ENCODE measurements at places on chromosomes 5 and 9.

GRCh38 chr5:72468606-72469005, 38.6 kb downstream of the ZNF366 start:
- no peak for DNase-seq

- DNase-seq: no peak
These were observed 206.5 kb downstream of the GADD45G start for GRCh38 chr9:89811356-89811755.

DNA sequence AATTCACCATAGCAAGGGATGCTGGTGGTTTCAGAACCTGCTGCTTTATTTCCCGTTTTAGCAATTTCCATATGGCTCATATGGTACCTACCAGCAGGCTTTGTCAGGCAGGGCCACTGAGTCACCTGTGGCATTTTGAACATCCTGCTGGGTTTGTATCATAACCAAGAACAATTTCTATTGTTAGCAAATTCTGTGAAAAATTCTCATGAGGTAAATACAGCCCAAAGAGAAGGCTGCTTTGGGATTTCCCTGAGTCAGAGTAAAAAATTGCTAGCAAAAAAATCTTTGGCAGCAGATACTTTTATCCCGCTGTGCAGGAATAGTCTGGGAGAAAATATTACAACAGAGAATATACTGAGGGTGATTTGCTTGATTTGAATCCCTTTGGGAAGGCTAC, 52.7 kb downstream of the PRR16 start:
- no peak for DNase-seq

DNA sequence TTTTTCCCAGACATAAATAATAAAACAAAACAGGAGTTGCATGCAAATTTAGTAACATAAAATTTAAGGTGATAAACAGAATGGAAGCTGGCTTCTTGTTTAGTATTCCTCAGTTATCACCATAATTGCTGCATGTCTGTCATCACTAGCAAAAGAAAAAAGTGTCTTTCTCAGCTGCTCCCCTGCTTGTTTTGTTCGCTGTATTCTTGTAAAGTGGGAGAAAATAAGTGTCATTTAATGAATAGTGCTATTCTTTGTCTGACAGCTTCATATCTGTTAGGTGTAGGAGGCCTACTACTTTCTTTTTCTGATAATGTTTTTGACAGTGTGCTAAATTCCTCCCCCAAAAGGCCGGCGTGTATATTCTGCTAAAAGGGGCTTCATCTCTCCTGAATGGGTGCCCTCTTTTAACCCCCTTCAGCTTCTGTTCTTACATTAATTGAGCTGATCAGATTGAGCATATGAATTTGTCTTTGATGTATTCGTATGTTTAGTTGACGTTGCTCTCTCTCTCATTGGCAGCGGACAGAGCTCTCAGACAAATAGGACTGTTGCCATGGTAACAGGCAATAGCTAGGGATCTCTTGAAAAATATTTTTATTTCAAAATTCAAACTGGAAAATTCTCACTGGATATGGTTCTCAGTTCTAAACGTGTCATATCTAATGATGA, 303.8 kb downstream of the KIAA0825 start:
- DNase-seq: no peak

GRCh38 chr5:150648294-150649107, 8.0 kb downstream of the SYNPO start:
- DNase-seq: no peak

DNA sequence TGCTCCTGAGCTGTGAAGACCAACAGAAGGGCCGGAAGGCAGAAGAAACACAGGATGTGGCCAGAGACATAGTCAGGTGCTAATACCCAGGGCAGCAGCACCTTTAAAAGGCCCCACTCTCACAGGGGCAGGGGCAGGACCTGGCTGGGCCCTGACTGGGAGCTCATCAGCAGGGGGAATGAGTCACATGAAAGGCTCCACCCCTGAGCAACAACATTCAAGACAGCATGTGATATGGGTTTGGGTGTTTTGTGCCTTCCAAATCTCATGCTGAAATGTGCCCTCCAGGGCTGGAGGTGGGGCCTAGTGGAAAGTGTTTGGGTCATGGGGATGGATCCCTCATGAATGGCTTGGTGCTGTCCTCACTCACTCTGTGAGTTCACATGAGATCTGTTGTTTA, 181.7 kb downstream of the ERCC6L2 start:
- no peak for DNase-seq

DNA sequence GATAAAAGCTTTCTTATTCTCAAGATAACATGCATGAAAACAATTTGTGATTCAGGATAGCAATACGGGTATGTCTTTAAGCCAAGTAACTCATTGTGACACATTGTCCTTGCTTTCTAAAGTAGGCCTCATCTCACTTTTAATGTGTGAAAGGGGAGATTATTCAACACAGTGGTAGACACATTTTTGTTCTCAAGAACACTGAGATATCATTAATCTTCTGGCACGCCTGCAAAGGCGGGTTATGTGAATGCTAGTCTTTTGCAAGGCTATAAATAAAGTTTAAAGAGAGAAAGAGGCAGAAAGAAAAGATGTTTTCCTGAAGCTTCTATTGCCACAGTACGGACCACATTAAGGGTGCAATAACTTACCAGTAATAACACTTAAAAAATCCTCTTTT, 181.8 kb upstream of the MEF2C start:
- no peak for DNase-seq

- DNase-seq: no peak
These were observed 33.4 kb upstream of the NCS1 start for GRCh38 chr9:130138791-130139190.

GRCh38 chr5:96509721-96510350, 76.8 kb upstream of the PCSK1 start:
- DNase-seq: no peak

DNA sequence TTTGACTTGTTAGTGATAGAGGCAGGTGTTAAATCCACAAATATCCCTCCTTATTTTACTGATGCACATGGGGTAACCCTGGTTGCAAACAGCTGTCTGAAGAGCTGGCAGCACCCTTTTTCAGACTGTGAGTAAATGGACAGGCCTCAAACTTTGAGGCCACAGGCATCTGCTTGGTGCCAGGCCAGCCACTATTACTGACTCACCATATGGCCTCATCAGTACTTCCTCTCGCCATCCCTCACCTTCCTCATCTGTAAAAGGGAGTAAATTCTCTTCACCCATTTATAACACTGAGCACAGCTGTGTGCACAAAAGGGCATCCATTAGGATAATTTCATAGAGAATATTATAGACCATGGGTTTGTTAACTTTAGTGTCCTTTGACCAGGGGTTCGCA, 11.9 kb upstream of the TNIP1 start:
- no peak for DNase-seq

DNA sequence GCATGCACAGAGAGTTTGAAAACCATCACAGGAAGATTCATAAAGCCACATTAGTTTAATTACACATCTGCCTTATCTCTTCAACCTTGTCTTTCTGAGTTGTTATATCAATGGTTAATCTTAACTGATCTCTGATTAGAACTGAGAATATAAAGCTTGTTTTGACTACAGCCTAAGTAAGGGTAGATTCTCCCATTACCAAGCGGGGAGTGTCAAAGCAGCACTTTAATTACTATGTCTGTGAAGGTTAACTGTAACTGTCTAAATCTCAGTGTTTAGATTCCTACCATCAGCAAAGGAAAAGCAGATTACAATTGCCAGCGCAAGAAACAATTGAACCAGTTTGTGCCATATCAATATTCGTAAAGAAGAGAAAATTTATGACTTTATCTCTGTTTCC, 348.7 kb downstream of the CDH12 start:
- no peak for DNase-seq

DNA sequence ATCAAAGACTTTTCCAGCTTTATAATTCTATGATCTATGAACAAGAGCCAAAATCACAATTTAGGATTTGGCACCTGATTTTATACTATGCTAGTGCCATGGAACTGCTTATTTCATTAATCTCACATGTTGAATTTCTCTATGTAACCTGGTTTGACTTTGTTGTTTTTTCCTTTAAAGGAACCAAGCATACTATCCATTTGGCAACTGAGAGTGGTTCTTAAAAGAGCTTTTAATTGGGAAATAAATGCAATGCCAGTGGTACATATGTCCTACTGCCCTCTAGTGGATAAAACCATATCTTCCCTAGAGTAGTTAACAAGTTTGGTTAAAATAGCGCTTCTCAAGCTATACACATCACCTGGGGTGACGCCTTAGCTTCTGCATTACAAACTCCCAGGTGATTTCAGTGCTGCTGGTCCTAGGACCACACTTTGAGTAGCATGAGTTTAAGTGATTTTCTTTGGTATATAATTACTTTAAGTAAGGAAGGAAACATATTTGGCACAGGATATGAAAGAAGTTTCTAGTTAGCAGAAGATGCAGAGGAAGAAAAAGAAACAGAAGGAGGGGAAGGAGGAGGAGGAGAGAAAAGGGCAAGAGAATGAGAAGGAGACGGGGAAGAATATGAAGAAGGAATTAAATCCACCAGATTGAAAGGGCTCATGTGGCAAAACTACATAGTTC, 56.8 kb downstream of the FGF10 start:
- no peak for DNase-seq

DNA sequence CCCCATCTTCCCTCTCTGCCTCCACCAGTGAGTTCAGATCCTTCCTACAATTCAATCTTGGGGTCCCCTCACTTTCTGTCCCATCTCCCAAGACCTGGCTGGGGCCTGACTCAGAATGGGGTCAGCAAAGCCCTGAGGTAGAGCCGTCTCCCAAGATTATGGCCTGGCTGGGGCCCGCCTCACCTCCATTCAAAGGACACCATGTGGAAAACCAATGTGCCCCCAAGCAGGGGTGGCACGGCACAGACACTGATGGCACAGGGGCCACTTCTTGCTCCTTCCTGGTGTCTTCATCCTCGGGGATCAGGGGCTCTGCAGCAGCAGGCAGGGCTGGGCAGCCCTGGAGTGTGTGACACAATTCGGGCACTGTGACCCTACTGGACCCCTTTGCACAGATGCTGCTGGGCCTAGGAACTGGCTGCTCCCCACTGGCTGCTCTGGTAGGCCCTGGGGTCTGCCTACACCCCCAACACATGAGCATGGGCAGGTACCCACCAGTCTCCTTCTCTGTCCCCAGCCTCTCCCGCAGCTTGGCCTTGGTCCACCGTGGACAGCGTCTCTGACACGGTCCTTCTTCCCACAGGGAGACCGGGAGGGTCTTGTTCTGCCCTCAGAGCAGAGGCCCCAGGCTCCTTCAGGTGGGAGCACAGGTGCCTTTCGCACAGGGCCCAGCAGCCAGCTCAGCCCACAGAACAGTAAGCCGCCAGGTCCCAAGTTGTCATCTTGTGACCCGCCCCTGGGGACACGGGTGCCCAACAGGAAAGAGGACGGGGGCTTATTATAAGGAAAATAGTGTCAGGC, 89.5 kb downstream of the ADAMTS2 start:
- no peak for DNase-seq

- DNase-seq: no peak
These were observed 69.4 kb downstream of the KLHL3 start for GRCh38 chr5:137666461-137666850.

DNA sequence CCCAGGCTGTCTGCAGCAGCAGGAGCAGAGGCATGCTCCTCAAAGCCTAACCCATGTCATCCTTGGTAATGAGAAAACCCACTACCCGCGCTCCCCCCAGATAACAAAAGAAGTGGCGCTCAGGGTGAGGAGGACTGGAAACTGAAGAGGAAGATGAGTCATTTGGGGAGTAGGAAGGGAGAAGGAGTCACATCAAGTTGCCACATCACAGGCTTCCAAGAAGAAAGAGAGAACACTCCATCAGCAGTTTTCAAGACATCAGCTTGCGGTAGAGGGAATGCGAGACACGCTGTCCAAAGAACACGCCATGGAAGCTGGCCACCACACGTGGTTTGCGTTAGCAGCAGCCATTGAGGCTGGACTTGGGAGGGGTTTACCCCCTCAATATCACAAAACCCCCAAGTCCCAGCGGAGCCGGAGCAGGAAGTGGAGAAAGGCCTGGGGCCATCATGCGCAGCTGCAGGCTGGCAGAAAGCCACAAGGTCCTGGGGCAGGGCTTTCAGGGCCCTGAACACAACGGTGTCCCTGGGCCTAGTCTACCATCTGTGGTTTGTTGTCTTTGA, 41.5 kb downstream of the SH3PXD2B start:
- DNase-seq: peak; percentile 7

DNA sequence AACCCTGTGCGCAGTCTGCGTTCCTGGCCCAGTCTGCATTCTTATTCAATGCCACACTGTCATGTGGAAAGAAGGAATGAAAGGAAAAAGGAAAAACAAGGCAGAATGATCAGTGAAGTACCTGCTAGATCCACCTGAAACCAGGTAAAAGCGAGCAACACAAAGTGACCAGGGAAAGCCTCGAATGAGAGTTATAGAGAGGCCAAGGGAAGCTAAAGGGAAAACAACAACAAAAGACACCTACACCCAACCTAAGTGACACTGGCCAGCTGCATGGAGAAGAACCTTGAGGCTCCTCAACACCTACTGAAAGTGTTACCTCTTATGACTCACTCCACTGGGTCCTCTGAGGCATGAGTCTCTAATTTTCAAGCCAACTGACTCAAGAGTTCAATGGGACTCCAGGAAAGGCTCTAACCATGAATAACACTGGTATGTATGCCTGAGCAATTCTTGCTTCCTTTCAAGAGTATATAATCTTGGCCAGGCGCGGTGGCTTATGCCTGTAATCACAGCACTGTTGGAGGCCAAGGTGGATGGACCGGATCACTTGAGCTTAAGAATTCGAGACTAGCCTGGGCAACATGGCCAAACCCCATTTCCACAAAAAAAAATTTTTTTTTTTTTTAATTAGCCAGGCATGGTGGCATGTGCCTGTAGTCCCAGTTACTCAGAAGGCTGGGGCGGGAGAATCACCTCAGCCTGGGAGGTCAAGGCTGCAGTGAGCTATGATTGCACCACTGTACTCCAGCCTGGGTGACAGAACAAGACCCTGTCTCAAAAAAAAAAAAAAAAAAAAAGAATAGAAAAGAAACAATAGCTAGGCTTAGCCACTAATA, 29.0 kb downstream of the MTMR12 start:
- DNase-seq: no peak

GRCh38 chr5:142110046-142110531, 1.5 kb downstream of the NDFIP1 start:
- DNase-seq: peak; percentile 39

- no peak for DNase-seq
These were observed 491.1 kb downstream of the KIF4B start for GRCh38 chr5:155504606-155505005.

- DNase-seq: no peak
These were observed 5.8 kb downstream of the HMGXB3 start for GRCh38 chr5:150006318-150006717.

Data from CD4-positive, alpha-beta T cell treated with Interleukin-17A for 1 hour (primary cell).